GM12892 (cell line): ENCODE measurements at places on chromosomes 11 and 22.
A peak's percentile ranks its signal among the peaks of the same experiment; 100 is the strongest.

DNA sequence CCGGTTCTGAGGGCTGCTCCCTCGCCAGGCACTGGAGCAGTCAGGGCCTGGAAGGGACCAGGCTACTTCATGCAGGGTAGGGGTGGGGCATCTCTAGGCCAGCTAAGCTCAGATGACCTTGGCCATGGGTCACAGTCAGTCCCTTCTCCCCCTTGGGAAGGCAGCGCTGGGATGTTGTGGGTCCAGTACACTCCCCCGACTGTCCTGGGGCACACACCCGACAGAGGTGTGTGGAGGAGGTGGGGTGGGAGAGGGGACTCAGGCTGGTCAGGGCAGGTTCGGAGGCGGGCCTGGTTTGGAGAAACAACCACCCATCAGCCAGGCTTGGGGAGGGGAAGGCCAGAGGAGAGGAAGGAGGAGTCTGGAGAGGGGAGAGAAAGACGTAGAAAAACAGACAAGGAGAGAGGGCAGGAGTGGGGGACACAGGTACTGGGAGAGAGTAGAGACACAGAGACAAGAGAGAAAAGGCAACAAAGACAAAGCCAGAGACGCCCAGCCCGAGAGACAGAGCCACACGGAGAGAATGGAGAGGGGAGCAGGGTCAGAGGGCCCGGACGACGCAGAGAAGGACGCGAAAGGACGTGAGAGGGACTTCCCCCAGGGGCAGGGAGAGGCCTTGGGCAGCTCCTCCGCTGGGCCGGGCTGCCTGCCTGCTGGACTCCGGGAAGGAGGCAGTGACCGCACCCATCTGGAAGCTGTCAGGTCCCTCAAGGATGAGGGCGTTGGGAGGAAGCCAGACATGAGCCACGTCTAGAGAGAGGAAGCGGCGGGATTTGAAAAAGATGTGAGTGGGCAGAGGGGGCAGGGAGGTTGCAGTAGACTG lies 30.6 kb upstream of the TSKU start:
- DNase-seq = no peak

DNA sequence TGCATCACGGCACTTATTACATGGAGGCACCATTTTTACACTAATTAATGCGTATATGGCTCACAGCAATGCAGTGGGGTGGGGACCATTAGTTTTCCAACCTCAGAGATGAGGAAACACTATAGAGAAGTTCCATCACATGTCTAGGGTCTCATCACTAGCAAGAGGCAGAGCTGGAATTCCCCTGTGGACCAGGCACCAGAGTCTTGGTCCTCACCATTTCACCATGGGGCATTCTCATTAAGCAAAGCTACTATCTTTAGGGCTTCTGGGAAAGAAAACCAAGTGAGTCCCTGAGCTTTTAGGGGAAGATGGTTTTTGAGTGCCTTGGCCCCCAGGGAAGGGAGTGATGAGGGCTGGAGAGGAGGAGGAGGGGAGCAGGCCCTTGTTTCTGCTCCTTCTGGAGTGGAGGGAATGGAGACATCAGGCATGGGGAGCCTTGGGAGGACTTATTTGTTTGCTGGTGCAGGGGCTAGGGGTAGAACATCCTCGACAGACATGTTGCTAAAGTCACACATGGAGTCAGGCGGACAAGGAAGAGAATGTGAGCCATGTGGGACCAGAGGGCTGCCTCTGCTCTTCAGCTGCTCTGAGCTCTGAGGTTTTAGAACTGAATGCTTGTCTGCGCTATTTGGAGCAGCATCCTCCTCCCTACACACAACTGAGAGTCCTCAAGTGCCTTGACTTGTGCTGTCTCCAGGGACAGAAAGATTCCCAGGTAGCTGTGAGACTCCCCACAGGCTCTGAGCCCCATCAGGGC lies 40.3 kb upstream of the ZBED5 start:
- no peak for DNase-seq

DNA sequence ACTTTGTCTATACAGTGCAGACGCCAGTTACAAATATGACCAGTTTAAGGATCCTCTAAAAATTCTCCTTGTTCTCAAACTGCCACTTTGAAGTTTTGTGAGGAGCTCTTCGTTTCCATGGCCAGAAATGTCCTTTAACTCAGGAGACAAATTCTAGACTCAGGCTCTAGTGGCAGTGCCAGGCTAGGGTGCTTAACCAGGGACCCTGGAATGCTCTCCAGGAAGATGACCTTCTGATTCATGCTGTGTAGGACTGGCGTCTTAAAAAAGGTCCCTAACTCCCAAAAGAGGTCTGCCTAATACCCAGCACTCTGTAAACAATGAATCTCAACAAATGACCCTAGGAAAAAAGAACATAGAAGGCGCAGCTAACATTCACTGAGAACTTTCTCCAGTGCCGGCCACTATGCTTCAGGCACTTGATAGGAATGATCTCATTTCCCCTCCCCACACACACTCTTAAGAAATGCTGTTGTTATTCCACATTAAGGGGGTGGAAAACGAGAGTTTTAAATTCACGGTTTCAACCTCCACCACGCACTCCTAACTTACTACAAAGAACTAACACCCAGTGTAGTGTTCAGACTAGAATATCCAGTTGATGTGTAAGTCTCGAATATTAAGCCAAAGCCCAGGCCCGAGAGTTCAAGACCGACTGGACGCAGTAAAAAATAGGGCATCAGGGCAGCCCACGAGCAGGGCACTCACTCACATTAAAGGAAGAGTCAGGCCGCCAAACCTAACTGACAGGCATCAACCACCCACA lies 747 bp downstream of the NXF1 start:
- DNase-seq = no peak

GRCh38 chr11:95338430-95338991 lies 107.5 kb upstream of the SESN3 start:
- DNase-seq = no peak

DNA sequence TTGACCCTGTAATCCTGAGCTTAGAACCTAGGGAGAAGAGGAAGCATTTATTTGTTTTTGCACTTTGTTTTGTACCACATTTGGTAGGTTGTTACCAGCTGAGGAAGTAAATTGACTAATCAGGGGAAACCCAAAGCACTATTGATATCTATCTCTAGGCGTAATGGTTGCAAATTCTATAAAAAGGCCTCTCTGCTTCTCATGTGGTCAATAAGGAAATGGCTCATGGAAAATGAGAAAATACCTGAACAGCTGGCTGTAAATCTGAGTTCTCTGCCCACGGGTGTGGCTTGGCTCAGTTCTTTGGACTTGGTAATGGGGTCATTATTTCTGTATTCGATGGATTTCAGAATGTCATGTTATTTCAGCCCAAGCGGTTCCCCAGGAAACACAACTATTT lies 42.4 kb downstream of the BARX2 start:
- DNase-seq = peak; percentile 14

DNA sequence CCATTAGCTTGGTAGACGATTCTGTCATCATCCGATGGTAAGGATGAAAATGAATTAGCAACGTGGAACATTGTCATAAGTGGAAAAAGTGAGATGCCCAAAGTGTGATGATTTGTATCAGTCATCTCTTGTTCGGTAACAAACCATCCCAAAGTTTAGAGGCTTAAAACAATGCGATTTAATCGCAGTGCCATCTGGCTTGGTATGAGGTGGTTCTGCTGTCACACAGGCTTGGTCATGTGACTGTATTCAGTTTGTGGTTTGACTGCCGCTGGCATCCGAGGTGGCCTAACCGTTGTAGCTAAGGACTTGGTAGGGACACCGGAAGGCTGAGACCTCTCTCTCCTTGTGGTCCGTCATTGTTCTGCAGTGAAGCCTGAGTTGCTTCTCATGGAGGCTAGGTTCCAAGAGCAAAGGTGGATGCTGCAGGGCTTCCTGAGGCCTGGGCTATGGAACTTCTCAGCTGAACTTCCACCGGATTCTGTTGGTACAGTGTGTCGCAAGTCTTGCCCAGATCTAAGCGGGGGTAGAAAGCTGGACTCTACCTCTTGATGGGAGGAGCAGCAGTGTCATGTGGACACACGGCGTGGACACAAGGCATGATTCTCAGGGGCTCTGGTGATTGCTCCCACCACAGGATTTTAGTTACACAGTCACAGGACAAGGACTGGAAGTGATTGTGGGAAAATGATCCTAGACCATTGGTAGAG lies 36.3 kb downstream of the BCR start:
- DNase-seq = no peak

GRCh38 chr11:93028960-93029522 lies 59.6 kb downstream of the MTNR1B start:
- no peak for DNase-seq

- DNase-seq = no peak
Measured at GRCh38 chr11:19467904-19468303, 227.2 kb upstream of the E2F8 start.

DNA sequence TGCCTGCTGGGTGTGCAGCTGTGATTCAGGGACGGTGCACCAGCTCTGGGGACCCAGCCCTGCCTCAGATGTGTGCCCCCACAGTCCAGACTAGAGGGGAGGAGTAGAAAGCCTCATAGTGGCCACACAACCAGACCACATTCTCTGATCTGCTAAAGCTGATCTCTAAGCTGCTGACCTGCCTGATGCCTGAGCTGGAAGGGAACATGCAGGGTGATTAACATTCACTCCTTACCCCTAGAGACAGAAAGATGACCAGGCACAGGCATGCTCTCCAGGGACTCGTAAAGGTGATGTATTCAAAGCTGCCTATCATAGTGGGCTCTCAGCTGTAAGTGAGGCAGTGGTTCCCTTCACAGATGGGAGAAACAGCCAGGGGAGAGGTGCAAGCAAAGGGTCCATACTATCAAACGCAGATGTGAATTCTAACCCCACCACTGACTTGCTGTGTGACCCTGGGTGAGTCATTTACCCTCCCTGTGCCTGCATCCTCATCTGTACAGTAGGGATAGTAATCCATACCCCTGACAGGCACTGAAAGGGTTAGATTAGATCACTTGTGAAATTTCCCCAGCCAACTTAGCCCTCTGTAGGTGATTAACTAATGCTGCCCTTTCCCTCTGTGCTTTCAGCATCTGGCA lies 29.0 kb upstream of the LRRC32 start:
- no peak for DNase-seq

DNA sequence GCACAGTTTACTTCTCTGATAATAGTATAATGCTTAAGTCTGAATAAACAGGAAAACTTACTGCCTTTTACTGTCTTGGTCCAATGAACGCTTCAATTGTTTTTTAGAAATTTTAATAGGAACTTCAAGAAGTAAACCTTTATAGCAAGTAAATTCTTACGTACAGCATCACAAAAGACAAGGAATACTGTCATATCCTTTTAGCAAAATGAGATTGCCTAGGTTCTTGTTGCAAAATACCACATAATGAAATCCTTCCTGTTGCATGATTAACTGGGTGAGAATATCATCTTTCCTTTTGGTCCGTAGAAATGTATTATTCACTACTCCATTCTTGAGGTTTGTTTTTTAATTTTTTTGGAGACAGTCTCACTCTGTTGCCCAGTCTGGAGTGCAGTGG lies 22.3 kb upstream of the HIKESHI start:
- no peak for DNase-seq

DNA sequence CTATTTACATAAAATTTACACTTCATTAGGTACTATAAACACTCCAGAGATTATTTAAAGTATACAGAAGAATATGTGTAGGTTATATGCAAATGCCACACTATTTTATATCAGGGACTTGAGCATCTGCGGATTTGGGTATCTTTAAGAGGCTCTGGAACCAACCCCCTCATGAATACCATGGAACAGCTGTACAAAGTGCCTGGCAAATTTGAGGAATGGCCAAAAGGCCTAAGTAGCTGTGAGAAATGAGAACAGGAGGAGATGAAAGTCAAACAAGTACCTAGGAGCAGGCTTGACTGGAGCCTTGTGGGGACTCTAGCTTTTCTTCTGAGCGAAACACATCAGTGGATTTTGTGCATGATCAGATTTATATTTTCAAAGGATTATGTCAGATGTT lies 149.3 kb downstream of the RBFOX2 start:
- DNase-seq = no peak

DNA sequence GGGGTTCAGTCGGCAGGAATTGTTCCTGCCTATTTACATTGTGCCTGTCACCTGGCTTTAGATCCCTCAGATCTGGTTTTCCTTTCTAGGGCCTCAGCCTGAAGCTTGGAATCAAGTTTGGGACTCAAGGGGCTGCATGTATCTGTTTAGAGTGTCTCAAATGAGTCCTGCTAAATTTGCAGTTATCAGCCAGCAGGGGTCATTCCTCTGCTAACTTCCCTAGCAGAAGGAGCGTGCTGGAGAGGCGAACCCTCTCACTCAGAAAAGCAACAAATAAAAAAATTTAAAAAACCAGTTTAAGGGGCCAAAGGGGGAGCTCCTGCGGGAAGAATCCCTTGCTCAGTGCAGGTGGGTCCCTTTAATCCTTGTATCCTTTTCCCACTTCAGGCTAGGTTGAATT lies 1220.2 kb downstream of the JRKL start:
- no peak for DNase-seq

GRCh38 chr11:2247496-2247895 lies 22.9 kb downstream of the ASCL2 start:
- no peak for DNase-seq

DNA sequence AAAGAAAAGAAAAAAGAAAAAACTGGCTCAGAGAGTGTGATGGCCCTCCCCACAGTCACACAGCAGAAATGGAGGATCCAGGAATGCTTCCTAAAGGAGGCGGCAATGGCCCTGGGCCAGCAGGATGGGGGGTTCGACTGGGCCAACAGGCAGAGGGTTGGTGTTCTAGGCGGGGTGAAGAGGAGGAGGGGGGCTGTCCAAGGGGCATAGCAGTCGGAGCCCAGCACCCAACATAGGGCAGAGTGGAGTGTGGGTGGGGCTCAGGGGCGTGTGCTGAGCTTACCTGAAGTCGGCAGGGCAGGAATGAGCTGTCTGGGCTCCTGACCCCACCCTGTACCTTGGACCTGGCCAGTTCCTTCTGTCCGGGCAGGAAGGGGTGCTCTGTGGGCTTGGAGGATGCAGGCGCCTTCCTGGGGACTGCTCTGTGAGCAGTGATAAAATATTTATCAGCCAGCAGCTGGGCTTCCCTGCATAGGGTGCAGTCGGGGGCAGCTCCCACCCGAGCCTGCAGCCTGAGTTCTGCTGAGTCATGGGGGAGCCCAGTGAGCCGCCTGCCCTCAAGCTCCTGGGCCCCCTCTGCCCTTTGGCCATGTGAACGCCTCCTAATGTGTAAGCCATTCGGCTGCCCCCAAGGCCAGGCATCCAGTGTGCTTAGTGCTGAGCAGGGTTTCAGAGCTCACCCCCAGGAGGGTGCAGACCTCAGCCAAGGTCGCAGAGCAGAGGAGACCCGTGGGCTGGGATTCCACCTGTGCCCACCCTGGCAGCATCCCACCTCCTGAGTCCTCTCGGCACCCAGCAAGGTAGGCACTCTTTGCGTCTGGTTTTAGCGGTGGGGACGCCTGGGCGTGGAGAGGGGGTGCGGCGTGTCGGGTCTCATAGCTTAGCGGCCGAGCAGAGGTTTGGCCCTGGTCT lies 25.3 kb upstream of the PRR5 start:
- no peak for DNase-seq

DNA sequence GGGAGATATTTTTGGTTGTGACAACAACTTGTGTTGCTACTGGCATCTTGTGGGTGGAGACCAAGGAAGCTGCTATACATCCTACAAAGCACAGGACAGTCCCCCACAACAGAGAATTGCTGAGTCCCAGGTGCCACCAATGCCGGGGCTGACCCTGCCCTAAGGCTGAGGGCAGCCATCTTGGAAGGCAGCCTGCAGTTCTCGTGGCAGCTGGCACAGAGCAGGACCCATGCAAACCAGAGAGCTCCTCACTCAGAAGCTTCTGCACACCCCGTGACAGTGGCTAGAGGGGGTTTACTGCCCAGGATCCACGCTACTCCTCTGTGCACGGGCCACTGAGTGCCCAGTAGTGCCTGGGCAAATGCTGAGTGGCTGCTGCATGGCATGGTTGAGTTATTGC lies 143.4 kb downstream of the CTTN start:
- DNase-seq = no peak
